ENCODE measurements at places on chromosomes 6 and 20. TPM values are rescaled to one million over a fixed set of nuclear protein-coding genes. Genes with fewer than 3 reads are reported as not detected.

Gene WFDC2
- not detected for total RNA-seq

Gene HLA-DOB
- total RNA-seq: 3.9 TPM

Gene MYLK4
- 0.23 TPM for total RNA-seq

Gene IL17A
- total RNA-seq: not detected

Gene HLA-DPA1
- total RNA-seq: 299 TPM

Gene PRSS35
- total RNA-seq: not detected
